Urothelium cell line (cell line): ENCODE measurements at places on chromosomes 16 and 17.
A peak's percentile ranks its signal among the peaks of the same experiment; 100 is the strongest.

DNA sequence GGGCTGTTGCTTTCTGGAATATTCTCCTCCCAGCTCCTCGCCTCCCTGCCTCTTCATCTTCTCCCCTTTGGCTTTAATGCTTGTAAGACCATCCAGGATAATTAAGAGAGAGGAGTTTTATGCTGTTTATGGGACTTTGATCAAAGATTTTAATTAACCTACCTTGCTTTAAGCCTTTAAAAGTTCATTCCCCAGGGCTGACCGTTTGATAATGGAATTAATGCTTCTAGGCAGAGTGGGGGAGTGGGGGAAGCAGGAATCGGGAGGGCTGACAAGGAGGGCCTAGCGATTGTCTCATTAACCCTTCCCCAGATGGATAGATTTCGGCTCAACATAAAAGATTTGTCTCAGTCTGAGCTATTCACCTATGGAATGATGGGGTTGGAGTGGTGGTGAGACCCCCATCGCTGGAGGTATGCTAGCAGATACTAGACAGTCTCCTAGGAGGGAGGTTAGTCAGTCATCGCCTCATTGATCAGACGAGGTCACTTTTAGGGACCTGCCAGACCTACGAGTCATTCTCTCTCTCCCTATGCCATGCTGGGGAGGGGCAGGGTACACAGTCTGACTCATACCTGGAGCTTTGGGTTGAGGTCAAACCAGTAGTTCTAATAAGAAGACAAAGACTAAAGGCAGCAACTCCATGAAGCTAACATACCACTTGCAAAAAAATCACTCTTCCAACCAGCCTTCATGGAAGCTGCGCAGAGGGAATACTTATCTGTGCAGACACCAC lies 236.6 kb upstream of the NLRP1 start:
- peak; percentile 50 for DNase-seq

DNA sequence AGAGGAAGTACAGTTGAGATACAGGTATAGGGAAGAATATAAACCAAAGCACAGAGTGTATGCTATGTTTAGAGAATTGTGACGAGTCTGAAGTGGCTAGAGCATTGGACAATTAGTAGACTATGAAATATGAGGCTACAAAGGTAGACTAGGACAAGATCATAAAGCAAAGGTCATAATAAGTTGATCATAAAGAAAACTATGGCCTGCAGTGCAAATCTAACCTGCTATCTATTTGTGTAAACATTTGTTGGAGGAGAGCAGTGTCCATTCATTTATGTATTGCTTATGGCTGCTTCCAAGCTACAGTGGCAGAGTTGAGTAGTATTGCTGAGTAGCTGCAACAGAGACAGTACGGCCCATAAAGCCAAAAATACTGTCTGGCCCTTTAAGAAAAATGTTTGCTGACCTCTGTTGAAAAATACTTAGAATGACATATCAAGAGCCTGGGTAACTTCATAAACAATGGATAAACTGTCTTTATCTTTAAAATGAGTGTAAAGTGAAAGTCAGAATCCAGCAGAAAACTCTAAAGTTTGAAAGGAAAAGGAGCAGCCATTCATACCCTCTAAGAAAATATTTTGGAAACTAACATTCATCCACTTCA lies 14.5 kb upstream of the OR1E2 start:
- DNase-seq = no peak

DNA sequence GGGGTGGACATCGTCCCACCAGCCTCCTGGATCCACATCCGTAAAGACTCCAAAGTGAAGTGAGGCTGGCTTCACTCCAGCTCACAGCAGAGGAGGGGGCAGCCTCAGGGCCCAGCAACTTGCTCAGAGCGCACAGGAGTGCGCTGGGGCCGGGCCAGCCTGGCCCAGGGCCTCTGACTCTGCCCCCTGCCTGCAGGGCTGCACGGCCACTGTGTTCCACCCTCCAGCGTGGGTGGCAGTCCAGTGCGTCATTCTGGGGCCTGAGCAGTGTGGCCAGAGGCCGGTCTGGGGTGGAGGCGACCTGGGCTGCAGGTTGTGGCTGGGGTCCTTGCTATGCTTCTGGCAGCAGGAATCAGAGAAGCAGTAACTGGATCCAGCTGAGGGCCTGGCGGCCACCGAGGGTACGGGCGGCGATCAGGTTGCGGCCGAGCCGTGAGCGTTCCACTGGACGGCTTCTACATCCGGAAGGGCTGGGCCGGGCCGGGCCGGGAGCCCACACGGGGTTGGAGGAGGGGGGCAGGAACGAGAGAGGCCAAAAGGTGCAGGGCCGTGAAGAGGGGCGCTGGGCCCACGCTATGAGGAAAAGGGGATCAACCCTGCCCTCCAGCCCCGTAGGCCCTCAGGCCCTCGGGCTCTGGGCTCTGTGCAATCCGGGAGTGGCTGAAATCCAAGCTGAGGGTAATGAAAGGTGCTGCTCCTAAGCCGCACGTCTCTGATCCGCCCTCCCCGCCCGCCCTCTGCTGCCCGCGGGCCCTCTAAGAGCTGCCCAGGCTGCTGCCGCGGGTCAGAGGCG lies at the start of gene FSCN2:
TSS of gene FSCN2 (plus strand) at position 787 of the 793 bp plus-strand sequence. CDS start 155 bp downstream, outside the sequence.
- no peak for DNase-seq

- no peak for DNase-seq
These were observed 41.1 kb upstream of the IL34 start for GRCh38 chr16:70605283-70605657.

- no peak for DNase-seq
These were observed 7.2 kb downstream of the RAB11FIP4 start for GRCh38 chr17:31398381-31399311.

- DNase-seq = no peak
These were observed 121.3 kb upstream of the CACNG5 start for GRCh38 chr17:66713533-66714042.

DNA sequence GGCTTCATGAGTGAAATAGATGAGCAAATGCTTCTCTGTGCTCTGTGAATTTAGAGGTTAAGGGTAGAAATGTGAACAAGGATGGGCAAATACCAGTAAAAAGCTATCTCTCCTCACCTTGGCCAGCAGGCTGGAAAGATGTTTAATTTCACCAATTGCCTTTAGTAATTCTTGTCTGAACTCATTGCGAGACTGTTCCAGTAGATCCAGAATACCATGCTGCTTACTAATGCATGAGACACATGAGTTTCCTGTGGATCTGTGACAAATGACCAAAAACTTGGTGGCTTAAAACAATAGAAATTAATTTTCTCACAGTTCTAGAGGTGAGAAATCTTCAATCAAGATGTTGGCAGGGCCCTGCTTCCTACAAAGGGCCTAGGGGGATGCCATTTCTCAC lies 9.3 kb upstream of the ZNF624 start:
- no peak for DNase-seq

DNA sequence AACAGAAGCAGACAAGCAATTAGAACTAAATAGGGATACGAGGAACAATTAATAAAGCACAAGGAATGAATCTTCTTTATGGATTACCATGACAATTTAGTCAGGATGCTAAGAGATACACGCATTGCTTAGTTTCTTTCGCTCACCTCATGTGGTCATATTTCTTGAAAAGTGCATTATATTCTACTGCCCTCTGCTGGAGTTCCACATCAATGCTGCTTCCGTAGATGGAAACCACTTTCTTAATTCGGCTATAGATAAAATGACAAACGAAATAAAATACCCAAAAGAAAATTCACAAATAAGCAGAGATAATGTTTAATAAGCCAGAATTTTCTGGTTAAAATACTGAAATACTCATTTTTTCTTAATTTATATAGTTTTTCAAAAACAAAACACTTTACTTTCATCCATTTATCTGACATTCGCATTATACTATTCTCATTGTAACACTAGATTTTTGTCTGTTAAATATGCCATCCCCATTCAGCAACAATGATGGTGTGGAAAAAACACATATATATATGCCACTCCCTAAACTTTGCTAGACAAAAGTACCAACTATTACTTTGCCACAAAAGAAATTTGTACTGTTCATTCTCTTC lies 22.0 kb upstream of the PHLPP2 start:
- peak; percentile 37 for DNase-seq

- DNase-seq = no peak
These were observed 16.3 kb downstream of the USP31 start for GRCh38 chr16:23132775-23133463.

- no peak for DNase-seq
These were observed 35.4 kb downstream of the NXPH3 start for GRCh38 chr17:49610883-49611584.

- no peak for DNase-seq
These were observed 155.4 kb upstream of the FOXF1 start for GRCh38 chr16:86354641-86355513.

DNA sequence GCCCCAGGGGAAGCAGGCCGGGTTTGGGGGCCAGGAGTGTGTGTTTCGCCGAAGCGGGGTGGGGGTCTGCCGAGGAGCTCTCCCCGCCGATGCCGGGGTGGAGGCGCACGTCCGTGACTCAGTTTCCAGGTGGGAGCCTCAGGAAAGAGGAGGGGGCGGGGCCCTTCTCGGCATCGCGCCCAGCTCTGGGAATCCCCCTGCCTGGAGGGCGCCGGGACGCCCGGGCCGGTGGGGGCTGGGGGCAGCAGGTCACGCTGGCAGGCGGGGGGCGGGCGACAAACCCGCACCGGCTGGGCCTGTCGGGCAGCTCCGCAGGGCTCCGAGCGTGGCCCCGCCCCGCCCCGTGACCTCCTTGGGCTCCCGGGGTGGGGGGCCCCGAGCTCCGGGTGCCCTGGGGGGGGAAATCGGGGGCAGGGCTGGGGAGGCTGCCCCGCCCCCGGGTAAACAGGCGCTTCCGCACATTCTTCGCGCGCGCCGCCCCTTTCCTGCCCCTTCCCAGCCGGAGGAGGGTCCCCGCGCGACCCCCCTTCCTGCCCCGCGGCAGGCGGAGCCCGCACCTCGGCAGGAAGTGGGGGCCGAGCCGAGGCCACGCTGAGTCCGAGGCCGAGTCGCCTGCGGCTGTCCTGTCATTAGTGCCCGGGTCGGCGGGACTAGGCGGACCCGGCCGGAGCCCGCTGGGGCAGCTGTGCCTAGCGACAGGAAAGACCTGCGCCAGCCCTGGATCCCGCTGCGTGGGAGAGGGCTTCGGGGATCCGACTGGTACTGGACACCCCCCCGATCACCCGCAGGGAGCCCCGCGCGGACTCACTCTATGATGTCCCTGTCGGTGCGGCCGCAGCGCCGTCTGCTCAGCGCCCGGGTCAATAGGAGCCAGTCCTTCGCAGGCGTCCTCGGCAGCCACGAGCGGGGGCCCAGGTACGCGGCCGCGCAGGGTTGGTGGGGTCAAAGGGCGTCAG lies 9.3 kb downstream of the RIPOR1 start:
- DNase-seq = no peak

GRCh38 chr17:8189041-8189710 lies 804 bp downstream of the BORCS6 start:
- no peak for DNase-seq

DNA sequence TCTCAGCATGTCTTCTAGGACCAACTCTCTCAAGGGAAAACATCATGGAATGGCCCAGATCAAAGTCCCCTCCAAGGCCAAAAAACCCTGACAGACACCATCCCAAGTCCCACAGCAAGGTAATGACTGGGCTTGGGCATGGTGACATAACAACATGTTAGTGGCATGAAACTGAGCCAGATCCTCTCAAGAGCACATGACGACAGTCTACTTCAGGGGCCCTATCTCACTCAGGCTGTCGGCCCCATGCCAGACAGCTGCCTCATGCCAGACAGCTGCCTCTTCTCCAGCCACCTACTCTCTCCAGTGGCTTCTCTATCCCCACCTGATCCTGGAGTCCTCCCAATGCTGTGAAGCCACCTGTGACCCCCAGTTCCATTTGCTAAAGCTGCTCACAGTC lies 18.4 kb downstream of the HSD11B2 start:
- no peak for DNase-seq

DNA sequence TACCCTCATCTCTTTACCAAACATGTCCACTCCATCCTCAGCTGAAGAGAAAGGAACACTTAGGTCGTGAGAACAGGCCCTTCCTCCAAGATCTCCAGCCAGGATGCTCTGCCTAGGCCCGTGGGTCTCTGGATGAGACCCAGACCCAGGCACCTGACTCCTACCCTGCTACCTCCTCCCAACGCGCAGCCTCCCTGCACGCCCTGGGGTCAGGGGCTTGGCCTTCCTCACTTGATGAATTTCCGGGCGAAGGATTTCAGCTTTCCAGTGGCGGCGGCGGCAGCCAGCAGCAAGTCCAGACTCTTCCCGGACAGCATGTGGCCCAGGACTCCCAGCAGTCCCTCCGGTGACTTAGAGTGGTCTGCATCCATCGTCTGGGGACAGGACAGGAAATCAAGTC lies 13.4 kb downstream of the CSF3 start:
- DNase-seq = no peak

GRCh38 chr16:31134625-31135534 lies 647 bp downstream of the PRSS8 start:
- no peak for DNase-seq

DNA sequence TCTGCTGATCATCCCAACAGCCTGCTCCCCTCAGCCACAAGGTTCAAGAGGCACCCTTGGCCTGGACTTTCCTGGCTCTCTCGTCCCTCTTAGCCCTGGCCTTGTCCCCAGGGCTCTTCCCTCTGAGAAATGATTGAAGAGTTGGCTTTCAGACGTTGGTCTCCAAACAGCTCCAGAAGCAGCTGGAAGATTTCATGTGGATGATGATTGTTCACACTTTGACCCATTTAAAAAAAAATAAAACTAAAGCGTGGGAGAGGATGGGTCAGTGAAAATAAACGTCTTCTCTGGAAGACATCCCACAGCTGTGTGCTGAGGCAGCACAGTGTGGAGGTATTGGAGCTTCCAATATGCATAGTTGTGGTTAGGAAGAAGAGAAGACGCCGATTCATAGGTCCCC lies 54.7 kb upstream of the CDH11 start:
- DNase-seq = peak; percentile 20

DNA sequence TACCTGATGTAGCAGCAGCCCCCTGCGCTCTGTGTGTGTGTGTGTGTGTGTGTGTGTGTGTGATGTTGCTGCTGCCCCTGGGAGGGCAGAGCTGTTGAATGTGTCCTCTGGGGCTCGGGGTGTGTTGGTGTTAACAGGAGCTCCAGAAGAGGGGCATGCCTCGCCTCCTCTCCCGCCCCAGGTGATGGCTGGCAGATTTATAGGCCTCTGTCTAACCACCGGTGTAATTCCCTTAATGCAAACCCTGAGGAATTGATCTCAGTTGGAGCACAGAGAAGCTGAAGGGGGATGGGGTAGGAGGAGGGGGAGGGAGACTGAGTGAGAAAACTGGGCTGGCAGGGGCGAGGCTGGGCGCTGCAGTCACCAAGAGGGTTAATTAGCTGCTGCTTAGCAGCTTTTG lies 10.0 kb downstream of the CACNA1G start:
- DNase-seq = no peak

- DNase-seq = peak; percentile 91
These were observed at the start of gene DBF4B for GRCh38 chr17:44708401-44709263. DBF4B (plus strand) TSS chr17:44708665; CDS start chr17:44708821, 156 bp downstream.

GRCh38 chr17:30832438-30833124 lies 815 bp downstream of the ATAD5 start:
- no peak for DNase-seq
